CD4-positive, CD25-positive, alpha-beta regulatory T cell (primary cell): ENCODE measurements at places on chromosomes 1 and 21. TPM values are rescaled to one million over a fixed set of nuclear protein-coding genes. Genes with fewer than 3 reads are reported as not detected.

MEGF6 gene
- 123 TPM for total RNA-seq

GBP7 gene
- total RNA-seq: 0.20 TPM

UQCRH gene
- 120 TPM for total RNA-seq

GPX7 gene
- 12.3 TPM for total RNA-seq

DNA sequence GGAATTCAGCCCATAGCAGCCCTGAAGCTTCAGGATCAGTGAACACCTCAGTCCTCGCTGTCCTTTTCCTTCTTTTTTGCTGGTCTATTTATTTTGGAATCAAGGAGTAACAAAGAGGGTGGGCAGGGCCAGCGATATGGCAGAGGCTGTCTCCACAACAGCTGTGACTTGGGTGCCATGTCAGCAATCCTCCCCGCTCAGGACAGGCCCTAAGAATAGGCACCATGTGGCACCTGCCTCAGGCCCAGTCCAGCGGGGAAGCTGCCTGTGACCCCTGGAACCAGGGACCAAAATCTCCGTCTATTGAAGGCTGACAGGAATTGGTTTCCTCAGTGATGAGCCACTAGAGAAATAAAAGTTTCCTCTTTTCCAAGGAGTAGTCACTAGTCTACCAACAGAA is 58.6 kb upstream of the TNR start:
- no peak overlapping the region for H3K27ac ChIP-seq
- no peak for DNase-seq
- H3K36me3 ChIP-seq: no peaks in the 10 kb centered on the region
- no peak overlapping the region for H3K4me3 ChIP-seq
- H3K27me3 ChIP-seq: no peaks in the 10 kb centered on the region

- peaks cover 14% of the 10 kb centered on the region for H3K4me1 ChIP-seq
- H3K36me3 ChIP-seq: no peaks in the 10 kb centered on the region
- H3K4me3 ChIP-seq: peak overlapping the region; percentile 71
- DNase-seq: peak; percentile 52
- no peaks in the 10 kb centered on the region for H3K27me3 ChIP-seq
- peak overlapping the region; percentile 63 for H3K27ac ChIP-seq
Observed at GRCh38 chr21:41419921-41420862, 5.8 kb upstream of the MX1 start.

GRCh38 chr1:153493343-153493960 is 33.0 kb upstream of the S100A7 start:
- DNase-seq: no peak
- H3K36me3 ChIP-seq: no peaks in the 10 kb centered on the region
- no peaks in the 10 kb centered on the region for H3K4me1 ChIP-seq
- peaks cover 4% of the 10 kb centered on the region for H3K27me3 ChIP-seq
- H3K4me3 ChIP-seq: no peak overlapping the region

GRCh38 chr1:162028726-162029125 is 5.1 kb upstream of the OLFML2B start:
- no peak overlapping the region for H3K4me3 ChIP-seq
- H3K27ac ChIP-seq: no peak overlapping the region
- peaks cover 26% of the 10 kb centered on the region for H3K27me3 ChIP-seq
- no peaks in the 10 kb centered on the region for H3K36me3 ChIP-seq
- H3K4me1 ChIP-seq: peaks cover 7% of the 10 kb centered on the region

- no peaks in the 10 kb centered on the region for H3K4me1 ChIP-seq
- no peak overlapping the region for H3K27ac ChIP-seq
- no peaks in the 10 kb centered on the region for H3K27me3 ChIP-seq
- peaks cover 4% of the 10 kb centered on the region for H3K36me3 ChIP-seq
Observed at GRCh38 chr1:12584900-12585525, 33.0 kb downstream of the DHRS3 start.
